ENCODE measurements at places on chromosomes 12 and 14.

GRCh38 chr14:53432378-53432802 is 279.3 kb upstream of the DDHD1 start:
- no peak for DNase-seq

DNA sequence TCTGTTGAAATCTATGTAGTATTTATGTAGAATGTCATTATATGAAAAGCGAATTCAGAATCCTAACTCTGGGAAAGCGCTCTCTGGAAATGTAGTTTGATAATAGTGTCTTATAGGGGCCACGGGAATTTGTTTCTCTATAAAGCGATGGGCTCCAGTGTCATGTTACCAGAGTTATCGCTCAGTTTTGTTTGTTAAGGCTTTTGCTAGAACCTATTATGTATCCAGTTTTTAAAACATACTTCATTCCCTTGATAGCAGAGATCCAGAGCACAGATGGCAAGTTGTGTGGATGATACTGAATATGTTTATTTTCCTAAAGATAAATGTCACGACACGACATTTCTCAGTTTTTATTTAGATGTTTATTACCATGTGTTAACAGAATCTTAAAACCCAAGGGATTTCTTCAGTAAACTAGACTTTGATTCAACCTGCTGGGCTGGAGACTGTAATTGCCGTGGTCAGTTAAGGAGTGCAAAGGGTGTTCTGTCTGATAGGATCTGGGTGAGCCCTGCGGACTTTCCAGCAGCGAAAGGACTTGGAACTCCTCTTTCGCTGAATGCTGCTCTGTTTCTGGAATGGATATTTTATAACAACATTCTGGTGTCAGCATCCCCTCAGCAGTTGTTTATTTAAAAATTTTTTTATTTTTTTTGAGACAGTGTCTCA is 1.7 kb upstream of the DNAH10 start:
- no peak for DNase-seq

- DNase-seq = no peak
Observed at GRCh38 chr12:85273381-85274314, 6.4 kb upstream of the ALX1 start.

GRCh38 chr12:26125400-26126339 is 833 bp upstream of the BHLHE41 start:
- no peak for DNase-seq

All from T-helper 9 cell (primary cell).